Activated CD4-positive, alpha-beta T cell treated with anti-CD3 and anti-CD28 coated beads for 1 hour (primary cell): ENCODE measurements at places on chromosomes 11 and 22.

DNA sequence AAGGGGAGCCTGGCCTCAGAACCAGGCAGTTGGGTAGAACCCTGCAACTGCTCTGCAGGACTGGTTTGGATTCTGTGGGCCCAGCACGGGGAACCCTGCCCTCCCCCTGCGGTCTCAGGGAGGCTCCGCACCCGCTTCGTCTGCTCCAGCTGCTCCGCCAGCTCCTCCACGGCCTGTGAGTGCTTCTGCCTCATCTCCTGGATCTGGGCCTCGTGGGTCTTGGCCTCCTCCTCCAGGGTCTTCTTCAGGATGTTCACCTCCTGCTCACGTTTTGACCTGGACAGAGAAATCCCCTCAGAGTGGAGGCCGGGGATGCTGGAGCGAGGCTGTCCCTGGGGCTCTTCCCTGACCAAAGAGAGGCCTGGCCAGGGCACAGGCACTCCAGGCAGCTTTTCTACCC is 41.9 kb downstream of the APOL1 start:
- DNase-seq = no peak

GRCh38 chr11:70033711-70034070 is 44.4 kb upstream of the ANO1 start:
- no peak for DNase-seq

DNA sequence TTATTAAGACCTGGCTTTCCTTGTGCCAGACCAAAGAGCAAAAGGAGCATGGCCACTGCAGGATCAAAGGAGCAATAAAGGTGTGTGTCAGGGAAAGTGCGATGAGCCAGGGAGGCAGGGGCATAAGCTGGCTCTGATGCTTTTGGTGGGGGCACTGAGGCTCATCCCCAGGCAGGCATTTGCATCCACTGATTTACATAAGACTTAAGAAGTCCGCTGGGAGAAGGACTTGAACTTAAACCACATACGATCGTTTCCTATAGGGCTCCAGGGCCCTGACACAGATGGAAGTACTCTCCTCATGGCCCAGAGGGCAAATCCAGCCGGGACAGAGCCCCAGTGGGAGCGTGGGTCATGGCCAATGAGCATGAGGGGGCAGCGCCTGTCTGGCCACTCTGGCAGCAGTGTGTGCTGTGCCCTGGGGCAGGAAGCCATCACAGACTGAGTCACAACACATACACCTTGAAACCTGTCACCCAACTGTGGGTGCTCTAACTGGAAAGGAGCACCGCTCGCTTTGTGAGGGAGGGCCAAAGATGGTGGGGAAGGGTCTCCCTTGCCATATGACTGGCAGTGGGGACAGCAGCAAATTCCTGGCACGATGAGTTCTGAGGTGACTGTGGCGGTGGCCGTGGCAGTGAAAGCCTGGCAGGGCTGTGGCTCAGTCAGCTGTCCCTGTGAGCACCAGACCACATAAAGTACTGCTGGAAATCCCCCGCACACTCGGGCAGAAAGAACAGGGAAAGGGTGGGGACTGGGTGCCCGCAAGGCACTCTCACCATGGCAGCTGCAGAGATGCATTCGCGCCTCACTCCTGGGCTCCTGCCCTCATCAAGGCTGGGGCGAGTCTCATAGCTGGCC is 79.4 kb upstream of the LMO1 start:
- DNase-seq = no peak

GRCh38 chr11:77503006-77503405 is 29.1 kb upstream of the PAK1 start:
- no peak for DNase-seq

GRCh38 chr22:41407433-41407832 is 25.7 kb downstream of the TEF start:
- no peak for DNase-seq

- DNase-seq = no peak
These were observed 10.0 kb upstream of the PEX26 start for GRCh38 chr22:18067548-18068341.

DNA sequence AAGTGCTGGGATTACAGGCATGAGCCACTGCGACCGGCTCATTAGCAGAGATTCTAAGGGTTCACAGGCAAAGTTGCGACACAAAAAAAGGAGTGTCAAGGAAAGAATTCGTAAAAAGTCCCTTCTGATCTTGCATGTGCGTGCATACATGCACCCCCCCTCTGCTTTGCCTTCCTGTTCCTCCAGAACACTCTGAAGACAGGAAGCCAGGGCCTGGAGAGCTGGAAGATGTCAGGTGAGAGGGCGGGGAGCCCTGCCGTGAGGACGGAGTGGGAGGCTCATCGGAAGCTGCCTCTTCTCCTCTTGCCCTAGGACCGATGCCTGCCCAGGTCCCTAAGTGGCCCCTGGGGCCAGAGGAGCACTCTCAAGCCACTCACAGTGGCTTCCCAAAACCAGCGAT is 89.1 kb downstream of the LARGE1 start:
- DNase-seq = no peak

DNA sequence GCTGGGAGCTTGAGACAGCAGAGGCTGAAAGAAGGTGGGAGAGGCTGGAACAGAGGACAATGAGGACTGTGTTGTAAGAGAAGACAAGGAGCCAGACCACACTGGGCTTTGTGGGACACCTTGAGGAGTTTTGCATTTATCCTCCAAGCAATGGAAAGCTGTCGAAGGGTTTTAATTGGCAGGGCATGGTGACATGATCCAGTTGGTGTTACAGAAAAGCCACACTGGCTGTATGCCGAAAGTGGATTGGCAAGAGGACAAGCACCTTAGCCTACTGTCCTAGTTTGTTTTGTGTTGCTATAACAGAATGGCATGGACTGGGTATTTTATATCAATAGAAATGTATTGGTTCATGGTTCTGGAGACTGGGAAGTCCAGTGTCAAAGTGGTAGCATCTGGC is 14.0 kb upstream of the APLNR start:
- no peak for DNase-seq

DNA sequence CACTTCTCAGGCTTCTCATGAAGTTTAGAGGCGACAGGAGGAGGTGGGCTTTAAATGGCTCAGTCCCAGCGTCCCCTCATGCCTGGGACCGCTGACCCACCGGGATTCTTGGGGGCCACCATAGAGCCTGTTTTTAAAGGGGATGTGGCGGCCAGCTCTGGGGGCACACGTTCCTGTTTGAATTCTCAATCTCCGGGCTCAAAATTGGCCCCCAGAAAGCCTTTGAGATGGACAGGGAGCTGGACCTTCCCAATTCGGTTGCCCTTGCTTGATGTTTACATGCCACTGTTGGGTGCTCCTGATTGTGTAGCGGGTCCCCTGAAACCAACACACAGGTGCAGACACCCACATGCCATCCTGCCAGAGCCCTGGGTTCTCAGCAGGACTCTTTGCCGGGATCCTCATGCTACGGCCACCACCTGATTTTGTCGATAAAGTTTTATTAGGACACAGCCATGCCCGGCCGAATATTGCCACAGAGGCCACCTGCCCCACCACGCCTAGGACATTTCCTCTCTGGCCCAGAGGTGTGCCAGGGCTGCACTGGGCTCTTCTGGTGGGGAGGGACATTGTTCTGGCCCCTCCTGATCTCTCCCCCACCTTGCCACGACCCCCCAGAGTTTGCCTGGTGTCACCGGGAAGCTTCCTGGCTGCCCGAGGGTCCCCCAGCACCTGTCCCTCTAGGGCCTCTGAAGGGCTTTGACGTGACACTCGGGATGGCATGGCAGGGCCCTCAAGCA is 71.6 kb downstream of the KCNQ1 start:
- peak; percentile 4 for DNase-seq

GRCh38 chr11:80186692-80187091 is 745.9 kb upstream of the TENM4 start:
- DNase-seq = no peak

- DNase-seq = no peak
These were observed 37.9 kb downstream of the ST14 start for GRCh38 chr11:130197386-130198035.

DNA sequence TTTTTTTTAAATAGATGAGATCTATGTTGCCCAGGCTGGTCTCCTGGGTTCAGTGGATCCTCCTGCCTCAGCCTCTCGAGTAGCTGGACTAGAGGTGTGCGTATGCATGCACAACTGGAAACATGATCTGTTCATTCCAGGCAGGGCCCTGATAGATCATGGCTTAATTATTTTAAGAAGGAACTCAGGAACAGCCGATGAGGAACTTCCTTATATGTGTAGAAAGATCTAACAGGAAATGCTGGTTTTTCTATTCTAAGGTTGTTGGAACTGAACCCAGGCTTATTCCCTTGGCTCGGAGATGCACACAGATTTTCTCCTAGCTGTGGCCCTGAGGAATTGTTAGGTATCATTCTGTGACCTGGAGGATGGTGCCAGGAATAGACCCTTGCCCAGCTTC is 32.4 kb downstream of the SPECC1L start:
- DNase-seq = no peak

GRCh38 chr11:70103256-70103975 is 25.3 kb downstream of the ANO1 start:
- DNase-seq = no peak

GRCh38 chr11:106238704-106239360 is 161.4 kb downstream of the AASDHPPT start:
- no peak for DNase-seq

DNA sequence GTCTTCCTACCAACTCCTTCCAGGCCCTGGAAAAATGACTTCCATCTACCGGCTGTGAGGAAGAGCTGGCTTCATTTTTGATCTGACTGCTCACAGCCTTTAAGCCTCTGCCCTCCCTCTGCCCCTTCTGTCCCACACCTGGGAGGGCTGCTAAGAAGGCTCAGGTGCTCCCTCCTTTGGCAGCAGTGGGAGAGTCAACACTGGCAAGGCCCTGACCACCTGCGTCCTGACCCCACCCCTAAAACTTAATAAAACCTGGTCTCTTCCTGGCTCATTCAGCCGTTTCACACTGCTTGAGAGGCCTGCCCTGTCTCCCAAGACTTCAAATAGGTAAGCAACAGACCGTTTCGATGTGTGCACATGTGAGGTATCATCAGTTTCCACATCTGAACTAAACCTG is 52.1 kb upstream of the NFRKB start:
- no peak for DNase-seq

- no peak for DNase-seq
These were observed 3.9 kb downstream of the TSPAN4 start for GRCh38 chr11:846496-847098.

- no peak for DNase-seq
These were observed 1327.0 kb downstream of the BRD1 start for GRCh38 chr22:48500471-48501230.

DNA sequence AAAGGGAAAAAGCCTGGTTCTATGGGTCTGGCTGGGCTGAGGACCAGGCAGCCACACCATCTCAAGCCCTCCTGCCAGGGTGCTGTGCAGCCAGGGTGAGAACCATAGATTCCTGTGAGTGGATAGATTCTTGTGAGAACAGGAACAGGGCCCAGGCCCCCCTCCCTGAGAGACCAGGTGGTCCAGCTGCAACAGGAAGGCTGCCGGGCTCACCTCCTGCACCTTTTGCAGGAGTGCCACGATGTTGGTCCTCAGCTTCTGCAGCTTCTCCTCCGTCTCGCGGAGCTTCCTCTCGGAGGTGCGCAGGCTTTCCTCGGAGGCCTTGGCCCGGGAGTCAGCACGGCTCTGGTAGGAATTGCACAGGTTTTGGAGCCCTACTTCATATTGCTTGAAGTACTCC is 40.8 kb downstream of the MORC2 start:
- DNase-seq = no peak

DNA sequence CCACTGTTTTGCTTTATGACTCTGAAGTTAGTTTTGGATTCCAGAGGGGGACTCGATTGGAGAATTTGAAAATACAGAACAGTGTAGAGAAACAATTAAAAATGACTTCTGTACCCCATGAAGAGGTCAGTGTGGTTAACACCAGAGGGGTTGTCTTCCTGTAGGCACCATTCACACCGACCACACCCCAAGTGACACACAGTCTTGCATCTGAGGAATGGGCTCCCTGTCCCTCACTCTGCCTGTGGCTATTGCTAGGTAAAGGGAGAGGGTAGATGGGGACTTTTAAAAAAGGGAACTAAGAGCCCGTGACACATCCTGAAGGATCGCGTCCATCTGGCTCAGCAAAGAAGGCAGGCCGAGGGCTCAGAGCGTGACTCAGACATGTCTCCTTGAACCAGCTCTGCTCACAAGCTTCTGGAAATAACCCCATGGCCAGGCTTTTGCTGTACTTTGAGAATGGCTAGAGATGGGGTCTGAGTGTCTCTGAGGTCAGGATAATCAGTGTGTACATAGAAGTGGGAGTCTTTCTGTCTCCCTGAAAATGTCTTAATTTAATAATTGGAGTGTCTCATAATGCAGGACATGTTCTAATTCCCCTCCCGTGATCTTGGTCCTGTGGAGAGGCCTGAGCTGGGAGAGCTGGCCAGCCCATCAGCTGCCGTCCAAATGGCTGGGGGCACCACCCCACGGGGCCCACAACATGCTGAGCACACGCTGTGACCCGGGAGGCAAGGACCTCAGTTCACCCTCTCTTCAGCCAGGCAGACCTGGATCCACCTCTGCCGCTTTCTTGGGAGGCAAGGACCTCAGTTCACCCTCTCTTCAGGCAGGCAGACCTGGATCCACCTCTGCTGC is 39.3 kb downstream of the SGSM1 start:
- DNase-seq = no peak

- no peak for DNase-seq
These were observed 402.4 kb downstream of the MN1 start for GRCh38 chr22:27399161-27399560.

GRCh38 chr11:78796956-78797355 is 222.3 kb upstream of the NARS2 start:
- DNase-seq = no peak

GRCh38 chr11:32891657-32892354 is 805 bp upstream of the QSER1 start:
- DNase-seq = no peak

DNA sequence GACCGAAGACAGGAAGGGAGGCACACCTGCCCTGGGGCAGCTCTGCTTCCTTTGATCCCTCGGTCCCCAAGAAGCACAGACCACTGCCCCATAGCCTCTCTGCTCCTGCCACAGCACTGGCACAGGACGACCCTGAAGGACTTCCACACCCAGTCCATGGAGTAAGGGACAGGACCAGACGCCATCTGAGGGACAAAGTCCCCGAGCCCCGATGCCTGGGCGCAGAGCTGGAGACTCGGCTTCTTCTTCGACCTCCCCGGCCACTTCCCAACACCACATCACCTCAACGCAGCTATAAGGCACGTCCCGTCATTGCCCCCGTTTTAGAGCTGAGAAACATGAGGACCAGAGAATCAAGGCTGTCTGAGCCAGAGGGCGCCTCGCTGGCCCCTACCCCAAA is 310.5 kb downstream of the BRD1 start:
- no peak for DNase-seq

GRCh38 chr22:35782504-35782903 is 64.8 kb downstream of the APOL5 start:
- no peak for DNase-seq

- DNase-seq = no peak
These were observed 12.7 kb downstream of the MRGPRX3 start for GRCh38 chr11:18145025-18145424.
